ENCODE measurements at places on chromosomes 3 and 15.

DNA sequence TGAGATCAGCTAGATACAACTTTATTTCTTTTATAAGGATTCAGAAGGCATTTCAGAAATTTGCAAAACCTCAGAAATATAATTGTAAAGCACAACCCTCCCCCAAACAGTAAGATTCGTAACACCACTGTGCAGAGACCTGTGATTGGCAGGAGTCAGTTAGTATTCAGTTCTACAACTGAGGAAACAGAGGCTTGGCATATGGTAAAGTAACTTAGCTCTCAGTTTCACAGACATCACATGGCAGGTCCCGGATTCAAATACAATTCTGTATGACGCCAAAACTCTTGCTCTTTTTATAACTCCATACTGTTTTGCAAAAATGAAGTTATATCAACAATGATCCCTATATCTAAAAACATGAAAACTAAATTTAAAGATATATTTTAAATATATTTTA lies 225.6 kb upstream of the LMCD1 start:
- DNase-seq, result no peak

DNA sequence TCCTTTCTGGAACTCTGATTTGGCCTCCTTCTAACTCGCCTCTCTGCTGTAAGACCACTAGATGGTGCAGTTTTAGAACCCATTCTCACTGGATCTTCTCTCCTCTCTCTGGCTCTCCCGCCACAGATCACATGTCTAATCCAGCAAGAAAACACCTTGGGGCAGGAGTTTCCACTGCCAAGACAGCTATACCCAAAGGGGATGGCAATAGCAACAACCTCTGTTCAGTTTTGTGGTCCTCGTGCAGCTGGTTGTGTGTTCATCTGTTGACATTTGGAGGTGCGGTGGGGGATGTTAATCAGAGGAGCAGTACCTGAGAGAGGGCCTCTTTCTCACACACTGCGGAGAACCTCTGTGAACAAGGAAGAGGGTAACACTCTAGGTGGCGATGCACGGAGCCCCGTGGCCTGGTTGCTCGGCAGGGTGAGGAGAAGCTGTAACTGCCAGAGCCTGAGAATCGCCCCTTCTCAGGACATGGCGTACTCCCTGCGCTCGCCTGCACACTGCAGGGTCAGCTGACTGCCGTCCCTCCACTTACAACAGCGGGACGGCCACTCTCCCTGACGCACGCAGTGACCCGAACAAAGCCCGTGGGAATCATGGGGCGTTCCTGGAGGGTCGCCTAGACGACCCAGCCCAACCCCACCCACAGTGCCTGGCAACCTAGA lies at the start of gene TEX55:
Gene TEX55 (plus strand): TSS at position 666 of the 668 bp plus-strand sequence. CDS start 25 bp downstream, outside the sequence.
- DNase-seq, result no peak

- DNase-seq, result no peak
Measured at GRCh38 chr15:74816624-74817369, 4.2 kb downstream of the LMAN1L start.

GRCh38 chr3:9280451-9281219 lies 31.2 kb upstream of the SRGAP3 start:
- no peak for DNase-seq

GRCh38 chr15:61047783-61048182 lies 181.3 kb downstream of the RORA start:
- DNase-seq, result no peak

GRCh38 chr3:168002786-168003368 lies 92.8 kb downstream of the GOLIM4 start:
- no peak for DNase-seq

DNA sequence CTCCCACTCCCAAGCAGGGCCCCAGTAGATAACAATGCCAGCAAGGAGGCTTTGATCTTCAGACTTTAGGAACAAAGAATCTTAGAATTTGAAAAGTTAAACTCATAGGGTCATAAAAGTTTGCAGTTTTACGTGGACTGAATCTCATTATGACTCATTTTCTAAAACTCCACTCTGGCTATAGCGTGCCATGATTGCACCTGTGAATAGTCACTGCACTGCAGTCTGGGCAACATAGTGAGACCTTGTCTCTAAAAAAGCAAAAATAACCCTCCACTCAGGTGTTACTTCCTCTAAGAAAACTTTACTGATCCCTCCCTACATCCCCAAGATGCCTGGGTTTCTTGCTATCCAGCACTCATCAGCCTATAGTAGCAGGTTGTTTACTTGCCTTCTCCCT lies 104.5 kb downstream of the IL20RB start:
- no peak for DNase-seq

- no peak for DNase-seq
Measured at GRCh38 chr3:14518893-14519292, 21.2 kb downstream of the GRIP2 start.

- DNase-seq, result no peak
Measured at GRCh38 chr3:73520931-73521461, 103.7 kb downstream of the PDZRN3 start.

DNA sequence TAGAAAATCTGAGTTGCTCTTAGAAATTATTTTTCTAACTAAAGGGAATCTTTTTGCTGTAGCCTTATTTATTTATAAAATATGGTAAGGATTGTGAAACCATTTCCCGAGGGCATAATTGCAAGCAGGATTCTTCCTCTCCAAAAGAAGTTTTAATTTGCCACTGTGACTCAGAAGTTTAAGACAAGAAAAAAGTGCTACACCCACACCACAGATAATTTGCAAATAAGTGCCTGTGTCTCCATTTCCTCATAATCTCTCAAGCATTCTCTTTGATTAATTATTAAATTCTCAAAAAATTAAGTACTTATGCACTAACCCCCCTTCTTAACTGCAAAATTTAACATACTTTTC lies 43.6 kb downstream of the RASA2 start:
- DNase-seq, result no peak

DNA sequence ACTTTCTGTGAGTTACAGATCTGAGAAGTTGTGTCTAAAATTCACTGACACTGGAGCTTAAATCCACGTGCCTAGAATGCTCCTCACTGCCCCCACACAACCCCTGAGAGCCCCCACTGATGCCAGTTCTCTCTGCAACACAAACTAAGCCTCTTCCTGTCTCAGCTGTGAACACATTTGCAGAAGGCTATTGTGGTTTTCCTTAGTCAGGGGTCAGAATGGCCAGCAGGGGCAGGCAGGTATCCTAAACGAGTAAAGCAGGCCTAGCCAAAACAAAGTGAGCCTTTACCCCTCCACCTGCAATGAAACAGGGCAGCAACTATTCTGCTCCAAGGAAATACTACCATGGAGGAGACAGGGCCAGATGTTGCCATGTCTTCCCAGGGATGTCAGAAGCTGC lies 78.6 kb downstream of the FHIT start:
- DNase-seq, result no peak

GRCh38 chr15:70507772-70508371 lies 255.5 kb downstream of the UACA start:
- no peak for DNase-seq

DNA sequence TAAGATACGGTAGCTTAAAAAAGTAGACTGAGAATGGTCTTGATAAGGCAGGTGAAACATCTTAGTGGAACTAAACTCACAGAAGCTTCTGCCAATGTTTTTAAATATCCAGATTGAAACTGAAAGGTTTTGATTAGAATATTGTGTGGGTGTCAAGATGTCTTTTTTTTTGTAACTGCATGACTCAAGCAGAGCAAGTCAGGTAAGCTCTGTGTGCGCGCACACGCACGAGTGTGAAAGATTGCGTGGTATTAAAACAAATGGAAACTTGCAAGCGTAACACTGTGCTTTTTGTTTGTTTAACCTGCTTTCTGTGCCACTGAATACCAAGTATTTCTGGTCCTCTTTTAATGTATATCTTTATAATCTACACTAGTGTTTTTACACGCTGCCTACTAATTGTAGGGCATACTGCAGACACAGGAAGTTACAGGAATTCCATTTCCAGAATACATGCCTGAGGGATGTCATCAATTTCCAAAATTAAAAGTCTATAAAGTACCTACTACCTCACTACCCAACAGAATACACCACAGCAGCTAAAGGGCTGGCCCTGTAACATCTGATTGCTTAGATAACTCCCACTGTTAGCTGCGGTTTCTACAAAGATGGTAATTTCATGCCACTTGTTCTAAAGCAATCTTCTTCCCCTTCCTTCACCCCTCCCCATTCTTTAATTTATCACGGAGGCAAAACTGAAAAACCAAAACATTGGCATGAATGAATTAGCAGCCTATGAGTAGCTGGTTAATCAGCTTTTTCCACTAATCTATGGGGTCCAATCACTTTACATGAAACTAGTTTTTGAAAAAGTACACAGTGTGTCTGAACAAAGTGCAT lies 472.8 kb downstream of the SHQ1 start:
- DNase-seq, result no peak

GRCh38 chr15:63826528-63826927 lies 7.2 kb downstream of the HERC1 start:
- no peak for DNase-seq

GRCh38 chr3:183266454-183266853 lies 13.4 kb downstream of the B3GNT5 start:
- no peak for DNase-seq

DNA sequence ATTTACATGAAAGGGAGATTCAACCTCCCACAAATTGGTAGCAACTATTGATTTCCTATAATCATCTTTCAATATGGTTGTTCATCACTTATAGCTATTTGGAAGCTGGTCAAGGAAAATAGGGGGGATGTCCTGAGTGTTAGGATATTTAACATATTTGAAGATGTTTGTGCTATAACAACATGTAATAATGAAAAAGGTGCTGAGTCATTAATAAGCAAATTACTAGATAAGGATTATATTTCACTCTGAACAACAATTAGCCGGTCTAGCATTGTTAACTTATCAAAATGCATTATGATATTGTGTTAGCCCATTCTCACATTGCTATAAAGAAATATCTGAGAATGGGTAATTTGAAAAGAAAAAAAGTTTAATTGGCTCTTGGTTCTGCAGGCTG lies 225.8 kb upstream of the ARPP21 start:
- DNase-seq, result no peak

GRCh38 chr15:39131609-39132008 lies 449.3 kb upstream of the THBS1 start:
- no peak for DNase-seq

GRCh38 chr3:10554236-10554611 lies 48.8 kb upstream of the ATP2B2 start:
- no peak for DNase-seq

GRCh38 chr15:78365917-78366316 lies 25.8 kb downstream of the CRABP1 start:
- no peak for DNase-seq

DNA sequence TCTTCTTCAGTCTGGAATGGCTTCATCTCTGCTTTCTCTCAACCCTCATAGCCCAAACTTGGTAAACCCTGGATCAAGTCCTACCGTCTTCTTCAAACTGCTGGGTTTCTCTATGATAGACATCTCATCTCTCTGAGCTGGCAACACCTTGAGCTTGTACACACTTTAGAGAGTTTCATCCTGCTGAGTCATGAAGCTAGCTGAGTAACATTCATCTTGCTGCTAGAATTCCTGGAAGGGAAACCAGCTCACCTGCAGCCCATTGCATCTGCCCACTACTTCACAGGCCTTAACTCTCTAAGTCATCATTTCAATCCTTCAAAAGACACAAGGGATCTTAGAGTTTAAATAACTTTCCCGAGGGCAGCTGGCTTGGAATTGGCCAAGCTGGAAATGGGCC lies 175.5 kb upstream of the RORA start:
- no peak for DNase-seq
